ENCODE measurements at places on chromosomes 2 and 18.

DNA sequence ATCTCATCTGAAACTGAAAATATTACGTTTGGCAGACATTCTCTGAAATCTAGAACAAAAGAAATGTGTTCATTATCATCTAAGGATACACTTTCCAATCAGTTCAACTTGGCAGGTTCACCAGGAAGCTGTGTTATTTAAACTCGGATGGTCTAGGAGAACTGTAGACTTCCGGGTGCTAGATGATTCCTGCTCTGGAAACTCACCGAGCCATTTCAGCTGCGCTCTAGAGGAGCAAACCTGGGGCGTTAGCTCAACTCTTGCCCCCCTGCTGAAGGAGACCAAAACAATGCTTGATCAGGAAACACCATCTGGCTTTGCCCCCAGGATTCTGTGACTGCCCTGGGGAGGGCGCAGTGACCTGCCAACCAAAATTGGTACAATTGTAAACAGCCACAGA lies 22.9 kb downstream of the MLPH start:
- no peak for DNase-seq

GRCh38 chr2:97900806-97901205 lies 94.9 kb downstream of the TMEM131 start:
- no peak for DNase-seq

DNA sequence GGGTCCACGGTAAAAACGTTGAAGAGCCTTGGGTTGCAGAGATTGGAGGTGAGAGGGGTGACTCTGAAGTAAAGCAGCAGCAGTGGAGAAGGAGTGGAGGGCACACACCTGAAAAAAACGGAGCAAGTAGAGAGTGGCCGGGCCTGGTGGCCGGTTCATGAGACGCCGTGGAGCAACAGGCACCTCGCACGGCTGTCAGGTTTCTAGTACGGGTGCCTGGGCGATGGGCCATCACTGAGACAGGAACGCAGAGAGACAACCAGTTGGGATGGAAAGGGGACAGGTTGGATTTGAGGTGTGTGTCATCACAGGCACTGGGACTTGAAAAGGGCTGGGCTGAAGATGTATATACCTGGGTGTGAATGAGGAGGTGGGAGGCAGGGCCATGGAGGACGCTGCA lies 104.2 kb downstream of the MTCL1 start:
- DNase-seq: no peak

DNA sequence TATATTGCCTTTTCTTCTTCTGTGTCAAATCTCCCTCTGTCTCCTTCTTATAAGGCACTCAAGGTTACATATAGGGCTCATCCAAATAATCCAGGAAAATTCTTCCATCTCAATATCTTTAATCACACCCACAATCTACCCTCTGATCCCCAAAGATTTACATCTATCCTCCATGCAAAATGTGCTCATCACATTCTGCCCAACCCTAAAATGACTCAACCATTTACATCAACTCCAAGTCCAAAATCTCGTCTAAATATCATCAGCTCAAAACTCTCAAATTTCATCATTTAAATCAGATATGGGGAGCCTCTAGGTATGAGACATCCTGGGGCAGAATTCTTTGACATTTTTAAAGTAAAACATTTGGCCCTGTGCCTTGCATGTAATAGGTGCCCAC lies 1349.8 kb downstream of the SUCLG1 start:
- DNase-seq: no peak

- DNase-seq: peak; percentile 4
Measured at GRCh38 chr2:229980431-229981184, 58.3 kb downstream of the FBXO36 start.

DNA sequence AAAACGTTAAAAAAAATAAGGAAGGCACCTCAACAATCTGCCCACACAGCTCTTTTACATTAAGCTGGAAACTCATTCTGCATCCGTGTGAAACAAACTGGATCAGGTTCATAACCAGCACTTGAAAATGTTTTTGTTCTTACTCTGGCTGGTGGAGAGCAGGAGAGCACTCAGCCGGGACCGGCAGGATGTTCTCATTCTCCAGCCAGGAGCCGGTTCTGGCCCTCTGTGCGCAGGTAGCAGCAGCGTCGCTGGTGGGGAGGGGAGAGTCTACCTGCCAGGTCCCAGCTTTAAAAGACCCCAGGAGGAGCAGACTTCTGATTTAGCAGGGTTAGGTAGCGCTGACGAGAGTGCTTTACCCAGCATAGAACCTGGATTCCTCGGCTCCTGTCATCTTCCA lies 834.9 kb upstream of the SALL3 start:
- no peak for DNase-seq

GRCh38 chr18:77058290-77058835 lies 74.2 kb downstream of the MBP start:
- DNase-seq: no peak

GRCh38 chr18:46332921-46333341 lies 228.7 kb downstream of the HAUS1 start:
- no peak for DNase-seq

GRCh38 chr2:191699341-191699945 lies 21.5 kb downstream of the NABP1 start:
- DNase-seq: no peak

- DNase-seq: no peak
Measured at GRCh38 chr2:238146884-238147544, 8.5 kb downstream of the KLHL30 start.

- no peak for DNase-seq
Measured at GRCh38 chr2:68340226-68341061, 20.7 kb upstream of the CNRIP1 start.

DNA sequence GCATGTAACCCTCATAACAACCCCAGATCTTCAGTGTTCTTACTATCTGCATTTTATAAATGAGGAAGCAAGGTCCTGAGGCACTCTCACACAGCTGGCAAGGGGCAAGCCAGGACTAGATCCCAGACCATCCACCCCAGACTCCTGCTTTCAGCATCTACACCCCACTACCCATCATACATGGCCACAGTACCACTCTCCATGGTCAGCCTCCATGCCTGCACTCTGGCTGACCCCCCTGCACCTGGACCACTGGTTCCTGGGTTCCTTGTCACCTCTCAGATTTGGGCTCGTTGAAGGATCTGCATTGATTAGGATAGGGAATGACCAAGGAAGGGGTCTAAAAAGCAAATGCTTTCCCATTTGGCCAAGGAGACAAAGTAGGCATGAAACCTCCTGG lies 36.0 kb upstream of the TEX51 start:
- no peak for DNase-seq

- DNase-seq: peak; percentile 47
Measured at GRCh38 chr2:16012626-16013358, 72.4 kb downstream of the MYCN start.

- DNase-seq: peak; percentile 61
Measured at GRCh38 chr2:231545105-231545902, 15.1 kb upstream of the NMUR1 start.

DNA sequence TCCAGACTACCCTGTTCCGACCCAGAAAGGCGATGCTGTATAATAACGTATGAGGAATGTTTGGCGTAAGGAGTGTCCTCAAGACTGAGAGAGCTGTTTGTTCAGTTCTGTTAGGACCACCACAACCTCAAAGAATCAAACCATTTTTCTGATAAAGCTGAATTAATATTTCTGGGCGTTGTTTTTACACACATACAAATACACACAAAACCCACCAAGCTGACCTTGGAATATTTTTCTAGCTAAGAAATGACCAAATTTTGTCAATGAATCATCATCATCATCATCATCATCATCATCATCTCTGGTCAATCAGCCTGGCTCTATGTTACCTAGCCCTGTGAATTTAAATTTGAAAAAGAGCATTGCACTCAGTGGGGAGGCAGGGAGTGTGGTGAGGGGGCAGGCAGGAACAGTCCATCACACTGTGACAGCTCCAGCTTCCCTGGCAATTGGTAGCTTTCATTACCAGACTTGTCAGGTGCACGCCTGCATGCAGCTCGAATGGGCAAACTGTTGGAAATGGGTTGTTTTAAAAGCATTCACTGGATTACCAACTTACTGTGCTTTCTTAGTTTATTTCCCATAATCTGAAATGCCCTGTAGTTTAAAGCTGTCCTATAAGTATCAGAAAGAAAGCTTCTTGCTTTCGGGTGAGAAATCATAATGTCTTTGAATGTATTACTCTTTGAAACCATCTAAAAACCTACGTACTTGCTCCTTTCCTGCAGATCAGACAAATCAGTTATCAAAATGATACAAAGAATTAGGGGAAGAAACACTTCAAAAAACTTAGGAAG lies 6.9 kb upstream of the POU3F3 start:
- DNase-seq: no peak

DNA sequence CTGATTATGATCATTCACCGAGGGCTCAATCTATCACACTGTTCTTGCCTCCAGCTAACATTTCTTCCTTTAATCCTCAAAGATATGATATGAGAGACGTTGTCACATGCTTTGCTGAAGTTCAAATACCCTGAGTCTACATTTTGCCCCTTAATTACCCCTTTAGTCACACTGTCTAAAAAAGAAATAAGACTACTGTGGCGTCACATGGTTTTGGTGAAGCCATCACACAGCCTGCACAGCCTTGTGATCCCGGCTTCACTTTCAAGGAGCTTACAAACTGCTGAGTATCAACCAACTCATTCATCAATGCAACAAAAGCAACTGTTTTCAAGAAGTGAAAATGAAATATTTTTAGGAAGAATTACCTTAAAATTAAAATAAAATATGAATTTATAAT lies 31.9 kb upstream of the SOCS6 start:
- DNase-seq: no peak

DNA sequence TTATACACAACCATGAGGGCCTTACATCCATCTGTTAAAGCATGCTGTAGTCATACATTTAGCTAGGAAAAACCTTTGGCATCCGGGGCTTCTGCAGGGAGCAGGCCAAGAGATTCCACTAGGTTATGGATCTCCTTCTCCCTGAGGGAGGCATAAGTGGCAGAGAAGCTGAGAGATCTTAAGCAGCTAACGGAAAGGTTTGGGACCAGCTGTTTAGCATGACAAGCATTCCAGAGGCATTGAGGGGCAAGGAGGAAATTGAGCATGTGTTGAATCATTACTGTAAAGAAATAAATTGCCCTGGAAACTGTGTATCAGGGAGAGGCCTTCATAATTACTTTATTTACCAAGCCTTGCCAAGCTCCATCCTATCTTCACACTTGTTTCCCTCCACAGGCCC lies 643.1 kb downstream of the CNTNAP5 start:
- no peak for DNase-seq

GRCh38 chr18:47552783-47553182 lies 301.3 kb upstream of the SKOR2 start:
- no peak for DNase-seq

DNA sequence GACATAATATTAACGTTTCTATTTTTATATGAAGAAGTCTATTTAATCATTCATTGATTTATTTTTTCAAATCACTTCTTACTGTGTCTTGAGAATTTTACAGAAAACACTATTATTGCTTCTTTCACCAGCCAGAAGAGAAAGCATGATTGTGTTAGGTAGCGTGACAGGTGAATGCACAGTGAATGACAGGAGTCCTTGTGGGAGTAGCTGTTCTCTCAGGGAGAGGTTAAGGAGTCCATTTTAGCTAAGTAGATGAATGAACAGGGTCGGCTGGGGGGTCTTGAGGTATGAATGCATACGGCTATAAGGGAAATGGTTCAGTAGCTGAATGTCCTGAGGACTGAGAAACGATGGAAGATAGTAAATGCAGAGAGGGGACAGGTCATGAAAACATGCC lies 56.2 kb downstream of the CTNNA2 start:
- no peak for DNase-seq

DNA sequence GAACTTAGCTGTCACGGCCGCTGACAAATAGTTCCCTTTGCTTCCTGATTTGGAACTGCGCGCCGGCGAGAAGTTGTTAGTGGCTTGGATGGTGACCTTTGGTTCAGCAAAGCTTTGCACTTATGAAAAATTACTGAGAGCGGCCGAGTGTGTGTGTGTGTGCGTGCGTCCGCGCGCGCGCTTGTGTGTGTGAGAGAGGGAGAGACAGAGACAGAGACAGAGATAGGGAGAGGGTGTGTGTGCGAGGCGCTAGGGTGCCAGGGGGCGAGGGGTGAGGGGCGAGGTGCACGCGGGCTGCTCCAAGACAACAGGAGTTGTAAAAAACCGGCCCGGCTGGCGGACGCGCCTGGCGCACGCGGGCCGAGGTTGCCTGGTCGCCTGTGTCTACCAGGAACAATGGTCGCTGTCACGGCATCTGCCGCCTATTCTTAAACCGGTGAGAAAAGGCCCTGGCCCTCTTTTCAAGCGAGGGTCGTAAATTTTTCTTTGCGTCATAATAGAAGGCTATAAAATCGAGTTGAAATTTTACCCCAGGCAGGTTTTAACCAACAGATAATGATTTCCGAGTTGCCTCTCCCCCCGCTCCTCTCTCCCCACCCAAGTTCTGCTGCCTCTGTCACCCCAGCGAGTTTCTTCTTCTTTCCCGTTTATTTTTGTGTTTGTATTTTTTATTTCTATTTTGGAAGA lies 535 bp downstream of the HOXD3 start:
- peak; percentile 32 for DNase-seq

DNA sequence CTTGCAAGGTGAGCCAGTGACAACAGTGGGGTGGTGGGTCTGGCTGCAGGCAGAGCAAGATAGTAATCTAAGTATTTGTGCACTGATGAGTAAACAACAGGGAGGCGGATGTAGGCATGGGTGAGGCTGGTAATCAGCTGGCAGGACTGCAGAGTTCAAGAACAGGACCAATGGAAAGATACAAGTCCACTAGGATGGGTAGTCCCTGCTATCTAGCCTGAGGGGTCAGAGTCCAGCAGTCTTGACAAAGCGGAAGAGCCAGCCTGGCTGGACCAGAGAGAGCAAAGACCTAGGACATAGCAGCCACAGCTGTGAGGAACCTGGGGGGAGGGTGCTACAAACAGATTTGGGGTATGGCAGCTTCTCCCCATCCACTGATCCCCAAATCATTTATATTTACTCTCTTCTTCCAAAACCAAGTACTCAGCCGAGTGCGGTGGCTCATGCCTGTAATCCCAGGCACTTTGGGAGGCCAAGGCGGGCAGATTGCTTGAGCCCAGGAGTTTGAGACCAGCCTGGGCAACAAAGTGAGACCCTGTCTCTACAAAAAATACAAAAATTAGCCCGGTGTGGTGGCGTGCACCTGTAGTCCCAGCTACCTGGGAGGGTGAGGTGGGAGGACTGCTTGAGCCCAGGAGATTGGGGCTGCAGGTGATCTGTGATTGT lies 25.9 kb downstream of the VIL1 start:
- no peak for DNase-seq

GRCh38 chr2:145750612-145751011 lies 1230.7 kb upstream of the ZEB2 start:
- no peak for DNase-seq

GRCh38 chr18:63472380-63472779 lies 4.4 kb upstream of the SERPINB5 start:
- DNase-seq: peak; percentile 94

DNA sequence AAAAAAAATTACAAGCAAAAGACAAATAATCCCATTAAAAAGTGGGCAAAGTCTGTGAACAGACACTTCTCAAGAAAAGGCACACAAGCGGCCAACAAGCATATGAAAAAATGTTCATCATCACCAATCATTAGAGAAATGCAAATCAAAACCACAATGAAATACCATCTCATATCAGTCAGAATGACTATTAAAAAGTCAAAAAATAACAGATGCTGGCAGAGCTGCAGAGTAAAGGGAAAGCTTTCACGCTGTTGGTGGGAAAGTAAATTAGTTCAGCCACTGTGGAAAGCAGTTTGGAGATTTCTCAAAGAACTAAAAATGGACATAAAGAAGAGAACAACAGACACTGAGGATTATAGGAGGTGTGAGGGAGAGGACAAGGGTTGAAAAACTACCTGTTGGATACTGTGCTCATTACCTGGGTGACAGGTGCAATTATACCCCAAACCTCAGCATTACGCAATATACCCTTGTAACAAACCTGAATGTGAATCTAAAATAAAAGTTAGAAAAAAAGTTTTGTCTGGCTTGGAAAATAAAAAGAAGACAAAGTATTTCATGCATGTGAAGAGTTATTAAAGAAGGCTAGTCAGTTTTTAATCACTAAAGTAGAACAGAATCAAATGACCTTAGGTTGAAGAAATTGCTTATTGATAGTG lies 8.7 kb upstream of the ACSL3 start:
- no peak for DNase-seq

Measured in SW480 (cell line).